ENCODE measurements at places on chromosomes 11 and 22. TPM values are rescaled to one million over a fixed set of nuclear protein-coding genes. Genes with fewer than 3 reads are reported as not detected.

Gene BIK
- total RNA-seq = 6.8 TPM

GRCh38 chr22:28229566-28230485 lies 310.8 kb upstream of the PITPNB start:
- DNase-seq = no peak

Gene GPR83
- 0.15 TPM for total RNA-seq

Gene PIWIL4
- total RNA-seq = not detected

DNA sequence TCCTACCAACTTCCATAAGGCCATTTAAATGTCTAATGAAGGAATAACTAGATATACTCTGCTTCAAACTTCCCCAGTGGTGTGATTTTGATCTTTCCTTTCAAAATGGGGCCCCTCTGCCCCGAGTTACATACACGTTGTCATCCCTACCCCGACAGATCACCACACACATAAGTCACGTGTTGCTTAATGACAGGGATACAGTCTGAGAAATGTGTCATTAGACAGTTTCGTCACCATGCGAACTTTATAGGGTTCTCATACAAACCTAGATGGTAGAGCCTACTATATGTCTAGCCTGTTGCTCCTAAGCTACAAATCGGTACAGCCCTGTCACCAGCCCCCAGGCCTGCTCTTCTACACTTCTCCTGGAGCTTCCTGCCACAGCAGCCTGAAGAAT lies 49.8 kb upstream of the SCUBE2 start:
- no peak for DNase-seq

- no peak for DNase-seq
These were observed 34.9 kb upstream of the ACER3 start for GRCh38 chr11:76825726-76826396.

Measured in H9 (cell line).